ENCODE measurements at places on chromosomes 3 and 15.

DNA sequence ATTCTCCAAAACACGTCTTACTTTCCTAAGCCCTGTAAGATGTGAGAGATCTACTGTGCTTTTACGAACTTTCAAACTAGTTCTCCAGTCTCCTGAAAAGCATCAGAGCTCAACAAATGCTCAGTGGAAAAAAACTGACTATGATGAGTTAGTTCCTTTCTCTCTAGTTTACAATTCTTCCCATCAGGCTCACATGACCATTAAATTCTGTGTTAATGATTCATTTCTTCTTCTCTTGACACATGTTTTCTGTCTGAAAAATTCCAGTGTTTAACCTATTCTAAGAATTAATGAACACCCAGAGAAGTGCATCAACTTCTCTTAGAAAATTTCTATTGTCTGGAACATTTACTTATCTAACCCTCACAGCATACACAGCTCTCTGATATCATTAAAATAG lies 844.3 kb downstream of the SI start:
- DNase-seq: no peak

- peak; percentile 29 for DNase-seq
Measured at GRCh38 chr3:9750556-9751411, 1.0 kb downstream of the OGG1 start.

- DNase-seq: no peak
Measured at GRCh38 chr3:114460459-114460858, 166.6 kb downstream of the TIGIT start.

DNA sequence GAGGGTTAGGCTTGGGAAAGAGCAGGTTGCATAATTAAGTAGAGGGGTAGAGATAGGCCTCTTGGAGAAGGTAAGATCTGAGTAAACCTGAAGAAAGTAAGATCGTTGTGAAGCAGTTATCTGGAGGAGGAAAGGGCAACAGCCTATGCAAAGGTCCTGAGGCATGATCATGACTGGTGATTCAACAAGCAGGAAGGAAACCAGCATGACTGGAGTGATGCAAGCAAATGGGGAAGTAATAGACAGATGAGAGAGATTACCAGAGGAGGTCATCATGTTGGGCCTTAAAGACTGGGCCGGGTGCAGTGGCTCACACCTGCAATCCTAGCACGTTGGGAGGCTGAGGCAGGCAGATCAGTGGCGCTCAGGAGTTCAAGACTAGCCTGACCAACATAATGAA lies 360.2 kb downstream of the EPHB1 start:
- no peak for DNase-seq

DNA sequence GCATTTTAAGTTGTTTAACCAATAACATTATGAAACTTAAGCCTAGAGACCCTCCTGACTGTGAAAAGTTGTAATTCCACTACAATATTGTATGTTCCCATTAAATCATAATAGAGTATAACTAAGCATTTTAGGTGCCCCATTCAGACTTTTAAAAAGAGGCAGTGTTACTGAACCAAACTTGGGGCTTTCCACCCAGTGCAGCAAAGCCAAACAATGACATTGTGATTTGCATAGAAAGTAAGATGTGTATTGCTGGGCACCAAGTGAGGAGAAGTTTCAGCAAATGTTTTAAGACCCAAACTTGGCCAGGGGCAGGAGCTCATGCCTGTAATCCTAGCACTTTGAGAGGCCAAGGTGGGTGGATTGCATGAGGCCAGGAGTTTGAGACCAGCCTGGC lies 706.2 kb downstream of the GRM7 start:
- no peak for DNase-seq

All from activated CD4-positive, alpha-beta memory T cell treated with anti-CD3 and anti-CD28 coated beads for 36 hours (primary cell).